Fibroblast of the conjunctiva (primary cell): ENCODE measurements at places on chromosomes 2 and 18.

DNA sequence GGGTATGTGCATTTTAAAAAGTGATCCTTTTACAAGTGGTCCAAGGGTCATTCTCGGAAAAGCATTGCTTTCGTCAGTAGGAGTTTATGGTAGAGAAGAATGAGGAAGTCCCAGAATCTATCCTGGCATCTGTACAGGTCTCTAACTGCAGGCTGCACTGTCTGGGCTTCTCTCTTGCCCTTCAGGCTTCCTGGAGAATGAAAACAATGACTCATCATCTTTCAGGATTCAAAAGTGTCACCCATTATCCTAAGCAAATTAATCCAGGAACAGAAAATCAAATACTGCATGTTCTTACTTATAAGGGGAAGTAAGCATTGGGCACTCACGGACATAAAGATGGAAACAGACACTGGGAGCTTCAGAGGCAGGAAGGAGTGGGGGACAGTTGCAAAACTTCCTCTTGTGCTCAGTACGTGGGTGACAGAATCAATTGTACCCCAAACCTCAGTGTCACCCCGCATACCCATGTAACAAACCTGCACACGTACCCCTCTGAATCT, 60.2 kb upstream of the TXNDC2 start:
- DNase-seq, result peak; percentile 91

GRCh38 chr18:35861367-35862118, 110.9 kb upstream of the RMP24 start:
- DNase-seq, result no peak

GRCh38 chr2:54720563-54720962, 2.9 kb upstream of the EML6 start:
- no peak for DNase-seq

- DNase-seq, result peak; percentile 44
Measured at GRCh38 chr2:46487667-46488335, 8.4 kb downstream of the TMEM247 start.

DNA sequence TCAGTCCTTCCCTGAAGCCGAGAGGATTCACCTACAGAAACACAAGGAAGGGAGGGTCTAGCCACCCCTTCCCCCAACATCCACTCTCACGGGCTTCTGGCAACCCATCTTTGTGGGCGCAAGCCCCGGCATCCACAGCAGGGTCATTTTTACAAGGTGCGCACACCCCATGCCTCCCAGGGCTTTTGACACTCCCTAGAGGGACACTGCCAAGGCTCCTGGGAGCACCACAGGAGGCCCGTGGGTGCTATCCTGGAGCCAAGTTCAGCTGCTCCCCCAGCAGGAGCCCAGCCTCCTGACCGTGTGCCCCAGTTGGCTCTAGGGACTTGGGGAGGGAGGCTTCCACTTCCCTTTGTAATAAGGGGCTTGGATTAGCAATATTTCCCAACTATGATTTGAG, 251.6 kb downstream of the TNS1 start:
- DNase-seq, result no peak
